ENCODE measurements at places on chromosomes 2 and 18. TPM values are rescaled to one million over a fixed set of nuclear protein-coding genes. Genes with fewer than 3 reads are reported as not detected.

GRCh38 chr18:75341267-75341666, 86.2 kb downstream of the SMIM21 start:
- no peak for DNase-seq

DNA sequence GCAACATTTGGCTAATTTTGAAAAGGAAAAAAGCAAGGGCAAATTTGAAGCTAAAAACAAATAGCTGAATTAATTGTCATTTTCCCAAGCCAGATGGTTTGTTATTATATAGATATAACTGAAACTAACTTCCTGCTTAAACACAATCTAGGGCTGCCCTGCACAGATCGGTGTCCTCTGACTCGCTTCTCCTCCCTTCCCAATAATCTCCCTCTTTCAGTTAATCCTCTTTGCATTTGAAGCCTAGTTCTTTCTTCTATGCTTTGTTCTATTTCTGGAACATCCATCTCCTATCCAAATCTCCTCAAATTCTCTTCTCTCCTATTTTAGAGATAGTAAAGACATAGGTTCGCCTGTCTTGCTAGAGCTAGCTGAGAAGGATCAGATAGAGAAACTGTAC, 328.1 kb downstream of the SLC8A1 start:
- DNase-seq, result no peak

GRCh38 chr18:46574000-46574742, 82.8 kb downstream of the LOXHD1 start:
- DNase-seq, result no peak

GRCh38 chr2:237210297-237210696, 124.6 kb downstream of the COPS8 start:
- no peak for DNase-seq

GRCh38 chr2:10139536-10139935, 17.0 kb downstream of the RRM2 start:
- DNase-seq, result no peak

DNA sequence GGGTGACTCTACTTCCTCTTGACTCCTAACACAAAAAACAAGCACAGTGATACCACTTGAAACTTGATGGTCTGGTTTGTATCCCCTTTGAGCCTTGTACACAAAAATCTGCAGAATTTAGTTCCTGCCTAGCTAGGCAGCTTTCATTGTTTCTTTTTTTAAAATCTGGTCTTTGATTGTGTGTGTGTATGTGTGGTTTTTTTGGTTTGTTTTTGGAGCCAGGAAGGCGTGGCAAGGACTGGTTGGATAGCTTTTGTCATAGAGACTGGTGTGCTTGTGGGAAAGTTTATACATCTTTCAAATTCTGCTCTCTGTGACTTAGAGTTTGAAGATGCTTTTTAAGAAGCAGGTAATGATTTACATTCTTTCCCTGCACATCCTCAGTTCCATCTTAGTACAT, 127.4 kb downstream of the TANC1 start:
- DNase-seq, result no peak

- DNase-seq, result no peak
Measured at GRCh38 chr2:14134771-14135170, 497.7 kb upstream of the LRATD1 start.

DNA sequence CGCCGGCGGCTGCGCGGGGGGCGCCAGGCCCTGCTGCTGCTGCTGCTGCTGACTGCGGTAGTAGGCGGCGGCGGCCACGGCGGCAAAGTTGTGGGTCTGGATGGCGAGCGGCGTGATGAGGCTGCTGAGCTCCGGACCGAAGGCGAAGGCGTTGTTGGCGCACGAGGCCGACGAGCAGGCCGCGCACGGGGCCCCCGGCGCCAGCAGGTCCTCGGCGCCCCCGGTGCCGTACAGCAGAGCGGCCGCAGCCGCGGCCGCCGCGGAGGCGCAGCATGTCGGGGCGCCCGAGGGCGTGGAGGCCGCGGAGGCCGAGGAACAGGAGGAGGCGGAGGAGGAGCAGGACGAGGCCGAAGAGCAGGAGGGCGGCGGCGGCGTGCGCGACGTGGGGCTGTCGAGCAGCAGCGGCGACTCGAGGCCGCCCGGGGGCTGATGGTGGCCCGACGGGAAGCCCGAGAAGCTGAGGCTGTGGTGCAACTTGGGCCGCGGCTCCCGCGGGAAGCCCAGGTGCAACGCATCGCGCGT, 1.8 kb downstream of the ZFP36L2 start:
- DNase-seq, result peak; percentile 81

DNA sequence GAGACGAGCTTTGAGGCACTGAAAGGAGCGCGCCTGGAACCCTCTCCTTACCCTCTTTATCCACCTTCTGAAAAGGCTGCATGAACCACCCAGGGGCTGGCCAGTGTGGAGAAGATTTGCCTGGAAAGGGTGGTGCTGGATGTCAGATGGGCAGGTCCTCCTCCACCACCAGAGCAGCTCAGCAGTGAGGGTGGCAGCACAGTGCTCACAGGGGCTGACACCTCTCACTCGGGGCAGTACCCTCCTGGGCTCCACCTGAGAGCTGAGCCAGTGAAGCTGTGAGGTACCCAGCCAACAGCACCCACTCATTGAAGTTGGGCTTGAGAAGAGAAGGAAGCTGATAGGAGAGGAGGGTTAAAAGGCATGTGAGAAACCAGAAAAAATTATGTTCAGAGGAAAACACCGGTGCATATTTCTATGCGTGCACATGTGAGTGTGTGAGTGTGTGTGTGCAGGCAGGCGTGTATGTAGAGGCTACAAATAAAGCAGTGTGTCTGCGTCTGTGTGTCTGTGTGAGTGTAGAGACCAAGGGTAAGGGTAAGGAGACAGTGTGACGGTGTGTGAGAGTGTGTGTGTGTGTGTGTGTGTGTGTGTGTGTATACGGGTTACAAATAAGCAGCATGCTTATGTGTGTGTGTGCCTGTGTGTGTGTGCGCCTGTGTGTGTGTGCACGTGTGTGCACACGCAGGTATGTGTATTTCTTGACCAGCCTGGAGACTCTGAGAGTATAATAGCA, 40.7 kb downstream of the TEX44 start:
- DNase-seq, result no peak

GRCh38 chr2:218301176-218301819, 9.0 kb upstream of the TMBIM1 start:
- peak; percentile 73 for DNase-seq

DNA sequence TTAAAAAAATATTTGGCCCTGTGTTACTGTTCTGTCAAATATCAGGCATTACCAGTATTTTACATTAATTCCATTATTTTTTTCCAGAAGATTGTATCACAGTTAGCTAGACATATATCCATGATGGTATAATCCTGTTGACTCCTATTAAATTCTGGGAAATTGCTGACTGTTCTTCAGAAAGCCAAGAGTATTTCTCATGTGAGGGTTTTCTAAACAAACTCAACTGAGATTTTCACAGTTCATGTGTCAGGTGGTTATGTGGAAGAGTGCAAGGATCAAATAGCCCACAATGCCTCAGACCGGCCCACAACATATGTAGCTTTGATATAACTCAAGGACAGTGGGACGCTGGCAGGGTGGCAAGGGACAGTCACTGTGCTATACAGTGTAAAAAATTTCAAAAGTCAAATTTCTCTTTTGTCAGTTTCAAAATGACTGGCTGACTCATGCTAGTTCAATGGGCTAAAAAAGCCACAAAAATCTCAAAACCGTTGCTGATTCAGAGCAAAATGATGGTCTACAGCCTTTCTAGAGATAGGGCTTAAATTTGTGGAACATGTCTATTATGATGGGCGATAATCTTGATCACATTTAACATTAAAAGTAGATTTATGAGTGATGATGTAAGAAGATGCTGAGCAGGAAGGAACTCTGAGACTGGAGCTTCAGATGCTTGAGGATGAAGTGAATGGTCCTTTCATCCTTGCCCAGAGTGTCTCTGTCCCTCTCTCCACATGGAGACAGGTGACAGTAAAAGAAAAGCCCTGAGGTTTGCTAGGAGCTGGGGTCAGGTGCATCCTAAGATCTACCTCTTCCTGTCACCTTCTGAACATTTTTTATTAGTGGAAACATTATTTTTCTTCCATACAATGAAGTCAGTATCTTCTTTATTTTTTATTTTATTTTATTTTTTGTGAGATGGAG, 175.8 kb upstream of the PIEZO2 start:
- DNase-seq, result no peak

GRCh38 chr2:8022908-8023640, 658.8 kb upstream of the ID2 start:
- DNase-seq, result no peak

- DNase-seq, result no peak
Measured at GRCh38 chr2:190303647-190304046, 16.0 kb downstream of the HIBCH start.

DNA sequence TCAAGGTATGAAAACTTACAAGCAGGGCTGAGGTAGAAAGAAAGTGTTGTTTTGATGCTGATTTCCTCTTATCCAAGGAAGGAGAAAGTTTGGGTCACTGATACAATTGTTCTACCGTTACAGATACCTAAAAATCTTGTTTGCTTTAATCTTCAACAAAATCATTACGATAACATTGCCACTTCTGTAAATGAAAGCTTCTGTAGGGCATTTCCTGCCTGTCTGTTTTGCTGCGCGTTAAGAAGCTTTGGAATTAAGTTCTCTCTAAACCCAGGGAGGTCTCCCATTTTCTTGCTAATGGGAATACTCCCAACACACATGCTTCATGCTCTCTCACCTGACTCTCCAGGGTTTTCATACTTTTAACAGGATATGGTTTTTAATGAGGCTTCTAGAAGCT, 258.5 kb downstream of the PTGR3 start:
- no peak for DNase-seq

- DNase-seq, result no peak
Measured at GRCh38 chr2:170582313-170582712, 132.8 kb upstream of the SP5 start.

DNA sequence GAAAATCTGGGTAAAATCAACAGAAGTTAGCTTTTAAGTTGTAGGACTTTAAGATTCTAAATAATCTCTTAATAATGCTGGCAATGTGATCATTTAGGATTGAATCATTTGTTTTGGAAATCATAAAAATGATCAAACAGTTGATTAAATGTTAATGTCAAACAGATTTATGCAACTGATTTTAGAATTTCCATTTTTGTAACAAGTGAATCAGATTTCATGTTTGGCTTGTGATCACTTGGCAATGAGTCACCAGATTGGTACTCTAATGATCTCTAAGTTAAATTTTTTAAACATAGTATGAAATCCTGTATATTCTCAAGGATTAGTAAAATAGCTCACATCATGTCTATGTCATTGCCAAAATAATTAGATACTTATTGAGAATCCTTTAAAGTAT, 50.1 kb upstream of the UNC80 start:
- no peak for DNase-seq

DNA sequence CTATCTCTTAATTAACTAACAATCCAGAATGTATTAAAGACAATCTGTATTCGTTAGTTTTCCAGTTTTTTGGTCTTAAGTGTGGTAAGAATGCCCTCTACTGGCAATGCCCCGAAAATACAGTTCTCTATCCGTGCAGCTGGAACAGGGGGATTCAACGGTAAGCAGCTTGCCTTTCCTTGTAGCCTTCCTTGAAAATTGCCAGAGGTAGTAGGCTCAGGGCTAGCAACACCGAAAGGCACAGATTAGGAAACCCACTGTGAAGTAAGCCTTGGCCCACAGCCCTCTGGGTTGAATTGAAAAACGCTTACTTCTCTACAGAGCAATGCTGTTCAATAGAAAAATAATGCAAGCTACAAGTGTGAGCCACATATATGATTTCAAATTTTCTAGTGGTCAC, 17.1 kb upstream of the VPS4B start:
- DNase-seq, result no peak

The ERFE gene
- not detected for total RNA-seq

The ZDBF2 gene
- total RNA-seq, result 12.8 TPM

The BAZ2B gene
- total RNA-seq, result 31.9 TPM

The HOXD9 gene
- not detected for total RNA-seq

Data from activated naive CD8-positive, alpha-beta T cell treated with anti-CD3 and anti-CD28 coated beads, Interleukin-2, amount 10 ng/mL, durations not matched to agents 7 days and 5 days (primary cell).